ENCODE measurements at places on chromosomes 13 and 19.

DNA sequence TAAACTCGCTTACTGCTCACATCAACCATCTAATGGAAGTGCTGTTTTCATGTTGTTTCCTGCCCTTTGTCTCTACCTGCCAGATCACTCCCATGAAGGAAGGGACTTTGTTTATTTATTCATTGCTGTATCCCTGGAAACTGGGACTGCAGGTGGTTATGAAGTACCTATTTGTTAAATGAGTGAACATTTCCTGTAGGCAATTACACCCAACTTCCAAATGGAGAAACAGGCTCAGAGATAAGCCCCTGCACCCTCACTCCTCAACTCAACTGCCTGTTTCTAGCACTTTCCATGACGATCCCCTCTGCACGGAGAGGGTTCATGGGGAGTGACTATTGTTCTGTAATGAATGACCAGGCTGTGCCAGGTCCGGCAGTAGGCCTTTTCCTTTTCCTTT is 1.9 kb upstream of the SELENOW start:
- DNase-seq, result no peak

GRCh38 chr19:4388337-4389063 is 11.8 kb downstream of the SH3GL1 start:
- DNase-seq, result no peak

DNA sequence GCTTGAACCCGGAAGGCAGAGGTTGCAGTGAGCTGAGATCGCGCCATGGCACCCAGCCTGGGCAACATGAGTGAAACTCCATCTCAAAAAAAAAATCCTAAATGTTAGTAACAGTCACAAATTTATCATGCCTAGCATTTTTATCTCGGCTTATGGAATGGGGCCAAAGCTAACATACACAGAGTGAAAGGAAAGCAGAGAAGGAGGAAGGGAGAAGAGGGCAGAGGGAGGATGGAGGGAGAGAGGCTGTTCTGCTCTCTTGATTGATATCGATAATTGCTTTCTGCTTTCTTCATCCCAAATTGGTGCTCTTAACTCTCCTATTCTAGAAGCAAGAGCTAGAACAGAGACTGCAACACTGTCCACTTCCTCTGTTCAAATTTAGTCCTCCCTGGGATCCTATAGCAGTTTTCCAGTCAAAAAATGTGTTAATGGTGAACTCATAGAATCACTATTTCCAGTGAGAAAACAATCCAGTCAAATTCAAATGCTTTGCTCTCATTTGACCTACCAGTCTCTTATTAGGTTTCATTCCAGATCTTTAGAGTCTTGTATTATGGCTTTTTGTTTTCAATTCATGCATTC is 15.8 kb upstream of the TUBGCP3 start:
- no peak for DNase-seq

- no peak for DNase-seq
Observed at GRCh38 chr13:47463726-47464125, 537.3 kb downstream of the SUCLA2 start.

DNA sequence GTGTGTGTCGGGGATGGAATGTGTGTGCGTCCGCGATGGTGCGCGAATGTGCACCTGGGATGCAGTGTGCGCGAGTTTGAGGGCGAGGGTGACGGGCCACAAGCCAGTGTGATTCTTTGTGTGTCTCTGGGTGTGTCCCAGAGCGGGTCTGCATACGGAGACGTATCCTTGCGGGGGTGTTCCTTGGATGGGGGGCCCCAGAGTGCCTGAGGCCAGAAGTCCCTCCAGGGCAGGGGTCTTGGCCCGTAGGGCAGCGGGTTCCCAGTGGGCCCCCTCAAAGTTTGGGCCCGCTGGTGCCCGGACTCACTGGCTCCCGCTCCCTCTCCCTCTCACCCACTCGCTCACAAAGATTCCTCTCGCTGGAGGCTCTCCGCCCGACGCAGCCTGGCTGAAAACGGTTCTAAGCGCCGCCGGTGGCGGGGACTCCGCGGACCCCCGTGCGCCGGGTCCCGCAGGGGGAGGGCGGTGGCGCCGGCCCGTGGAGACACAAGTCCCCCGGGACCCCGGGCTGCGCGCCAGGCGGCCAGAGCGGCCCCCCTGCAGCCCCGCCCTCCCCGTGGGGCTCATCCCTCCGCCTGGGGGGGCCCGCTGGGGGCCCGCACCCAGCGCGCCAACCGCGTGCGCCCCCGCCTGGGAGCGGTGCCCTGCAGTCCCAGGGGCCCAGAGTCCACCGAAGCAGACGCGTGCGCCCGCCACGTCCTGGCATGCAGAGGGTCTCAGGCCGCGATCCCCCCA is 886 bp downstream of the CRLF1 start:
- peak; percentile 33 for DNase-seq

DNA sequence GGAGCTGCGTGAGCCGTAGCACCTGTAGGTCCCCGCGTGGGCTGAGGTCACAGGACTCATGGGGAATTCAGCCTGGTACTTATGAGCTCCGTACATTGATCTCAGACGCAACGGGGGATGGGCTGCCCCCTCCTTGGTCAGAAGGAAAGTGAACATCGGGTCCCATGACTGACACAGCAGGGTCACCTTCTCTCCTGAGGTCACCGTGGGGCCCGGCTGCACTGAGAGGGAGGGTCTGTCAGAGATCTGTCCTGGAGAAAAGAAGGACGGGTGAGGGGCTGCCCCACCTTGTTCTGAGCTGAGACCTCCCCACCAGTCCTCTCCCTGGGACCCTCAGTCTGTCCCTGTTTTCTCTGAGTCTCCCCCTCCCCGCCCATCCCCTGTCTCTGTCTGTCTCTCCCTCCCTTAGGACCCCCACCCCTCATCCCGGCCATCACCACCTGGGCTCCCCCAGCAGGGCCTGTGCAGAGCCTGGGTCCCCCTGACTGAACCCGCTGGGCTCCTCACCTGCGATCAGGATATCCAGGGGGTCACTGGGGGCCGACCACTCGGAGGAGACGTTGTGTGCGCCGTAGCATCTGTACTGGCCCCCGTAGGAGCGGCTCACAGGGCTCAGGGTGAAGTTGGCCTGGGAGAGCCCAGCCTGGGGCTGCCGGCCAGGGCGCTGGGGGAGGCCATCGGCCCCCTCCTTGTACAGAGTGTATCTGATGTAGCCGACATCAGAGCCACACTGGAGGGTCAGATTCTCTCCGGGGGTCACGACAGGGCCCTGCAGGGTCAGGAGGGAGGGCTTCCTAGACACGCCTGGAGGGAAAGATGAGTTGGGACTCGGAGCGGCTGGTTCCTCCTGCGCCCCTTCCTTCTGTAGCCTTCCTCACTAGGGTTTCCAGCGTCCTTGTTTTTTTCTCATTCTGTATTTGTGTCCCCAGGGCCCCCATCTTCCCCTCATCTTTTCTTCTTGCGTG is 1.8 kb downstream of the LILRA4 start:
- no peak for DNase-seq

DNA sequence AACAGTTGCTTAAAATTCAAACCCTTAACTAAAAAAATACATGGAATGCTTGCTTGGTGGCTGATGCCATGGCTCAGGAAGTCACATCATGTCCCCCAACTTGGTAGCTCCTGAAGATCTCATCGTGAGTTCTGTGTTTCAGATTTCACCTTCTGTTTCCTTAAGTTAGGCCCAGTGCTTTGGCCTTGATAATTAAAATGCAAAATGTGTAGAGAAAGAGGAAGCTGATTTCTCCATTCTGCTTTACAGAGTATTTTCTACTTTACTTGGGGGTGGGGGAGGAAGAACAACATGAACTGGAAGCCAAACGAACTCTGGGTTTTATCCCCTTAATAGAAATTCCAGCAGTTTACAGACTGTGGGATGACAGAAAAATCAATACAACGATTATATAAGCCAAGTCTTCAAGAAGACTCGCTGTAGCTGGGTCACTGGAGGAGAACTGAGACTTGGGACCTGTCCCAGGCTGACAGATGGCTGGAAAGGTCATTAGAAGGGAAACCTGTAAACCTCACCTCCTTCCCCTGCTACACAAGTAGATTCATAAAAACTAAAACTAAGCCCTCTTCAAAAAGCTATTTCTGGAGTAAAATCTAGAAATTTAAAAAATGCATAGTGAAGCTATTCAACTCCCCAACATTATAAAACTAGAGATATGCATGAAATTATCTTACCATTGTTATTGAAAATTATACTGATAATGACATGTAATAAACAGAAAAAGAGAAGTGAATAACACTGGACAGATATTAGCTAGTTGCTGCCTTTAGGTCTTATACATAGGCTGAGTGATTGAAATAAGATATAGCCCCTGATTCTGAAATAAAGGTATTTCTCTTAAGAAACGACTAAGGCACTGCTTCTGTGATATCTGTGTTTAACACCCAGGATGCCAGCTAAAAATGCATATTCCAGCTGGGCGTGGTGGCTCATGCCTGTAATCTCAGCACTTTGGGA is 22.1 kb upstream of the GGACT start:
- DNase-seq, result no peak

- no peak for DNase-seq
Observed at GRCh38 chr19:1182068-1182467, 8.0 kb upstream of the SBNO2 start.

- DNase-seq, result no peak
Observed at GRCh38 chr19:33407716-33408115, 34.2 kb downstream of the CEBPG start.

DNA sequence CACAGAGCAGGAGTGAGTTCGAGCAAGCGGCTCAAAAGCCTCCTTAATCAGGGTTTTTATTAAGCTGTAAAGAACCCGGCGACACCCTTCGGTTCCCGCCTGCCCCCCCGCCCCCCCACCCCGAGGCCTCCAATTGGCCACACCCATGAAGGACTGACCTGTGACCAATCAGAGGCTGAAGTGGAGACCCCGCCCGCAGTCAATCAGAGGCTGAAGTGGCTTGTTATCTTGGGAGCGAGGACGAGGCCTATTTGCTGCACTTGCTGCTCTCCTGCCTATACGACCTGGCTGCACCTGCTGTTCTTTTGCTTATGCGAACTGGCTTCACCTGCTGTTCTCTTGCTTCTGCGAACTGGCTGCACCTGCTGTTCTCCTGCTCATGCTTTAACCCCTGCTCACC is 844.9 kb downstream of the OLFM4 start:
- no peak for DNase-seq

DNA sequence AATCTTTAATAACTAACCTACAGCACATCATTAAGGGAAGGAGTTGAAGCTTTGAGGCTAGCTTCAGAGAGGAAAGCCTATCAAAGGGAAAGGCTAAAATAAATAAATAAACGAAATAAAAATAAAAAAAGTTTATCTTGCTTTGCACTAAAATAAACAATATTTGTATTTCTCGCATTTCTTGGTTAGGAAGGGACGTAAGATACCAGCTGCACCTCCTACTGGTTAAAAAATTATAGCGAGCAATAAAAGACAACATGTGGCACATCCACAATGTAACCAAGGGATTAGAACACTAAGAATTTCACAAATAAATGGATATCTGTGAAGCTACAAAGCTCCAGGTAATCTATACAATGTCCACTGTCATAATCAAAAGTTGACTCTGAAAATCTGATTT is 194.5 kb downstream of the DACH1 start:
- DNase-seq, result no peak

- no peak for DNase-seq
Observed at GRCh38 chr13:77429320-77430142, 102.6 kb upstream of the MYCBP2 start.

GRCh38 chr13:77811381-77811780 is 107.2 kb downstream of the EDNRB start:
- no peak for DNase-seq

DNA sequence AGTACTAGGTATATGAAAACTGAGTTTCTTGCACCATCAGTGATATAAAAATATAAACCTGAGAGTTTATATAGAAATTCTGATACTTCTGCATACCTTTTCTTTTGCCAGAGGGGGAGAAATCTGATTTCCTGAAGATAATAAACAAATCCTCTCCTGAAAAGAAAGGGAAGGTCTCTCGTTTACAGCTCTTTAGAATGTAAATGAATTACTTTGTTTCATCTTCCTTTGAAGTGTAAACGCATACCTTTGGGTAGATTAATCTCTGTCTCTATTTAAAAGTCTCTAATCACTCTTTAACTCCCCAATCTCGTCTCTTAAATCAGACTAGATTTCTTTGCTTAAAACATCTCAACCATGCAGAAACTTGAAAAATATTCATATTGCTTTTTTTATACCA is 1092.9 kb downstream of the SLITRK5 start:
- DNase-seq, result no peak

- DNase-seq, result no peak
Observed at GRCh38 chr13:105514401-105514800, 1021.1 kb downstream of the EFNB2 start.

GRCh38 chr13:42969565-42970172 is 22.4 kb downstream of the EPSTI1 start:
- DNase-seq, result peak; percentile 77

GRCh38 chr13:102710261-102710679 is 15.4 kb upstream of the METTL21C start:
- no peak for DNase-seq

GRCh38 chr13:92547266-92547665 is 679.3 kb upstream of the GPC6 start:
- no peak for DNase-seq

DNA sequence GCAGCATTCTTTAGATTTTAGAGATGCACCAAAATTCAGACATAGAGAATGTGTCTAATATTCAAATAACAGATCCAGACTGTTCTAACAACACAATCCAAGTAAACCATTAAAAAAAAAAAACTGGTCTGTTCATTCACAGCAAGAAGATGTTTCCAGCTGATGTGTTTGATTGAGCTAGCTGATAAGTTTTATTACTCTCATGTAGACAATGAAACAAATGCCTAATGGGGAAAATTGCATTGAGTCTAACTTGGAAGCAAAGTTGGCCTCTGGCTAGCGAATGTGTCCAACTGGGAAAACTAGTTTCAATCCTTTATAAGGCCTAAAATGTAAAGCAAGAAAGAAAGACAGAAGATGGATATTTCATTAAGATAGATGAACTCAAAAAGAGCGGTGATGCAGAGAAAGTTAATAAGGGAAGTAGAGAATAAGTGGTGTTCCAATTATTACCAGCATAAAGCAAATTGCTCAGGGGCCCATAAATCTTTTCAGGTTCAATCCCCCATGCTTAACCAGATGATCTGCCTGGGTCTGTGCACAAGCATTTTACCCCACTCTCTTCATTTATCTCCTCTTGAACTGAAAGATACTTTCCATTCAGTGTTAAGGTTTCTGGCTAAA is 54.2 kb downstream of the PCDH9 start:
- no peak for DNase-seq

- peak; percentile 66 for DNase-seq
Observed at GRCh38 chr19:40191836-40192646, 815 bp downstream of the MAP3K10 start.

DNA sequence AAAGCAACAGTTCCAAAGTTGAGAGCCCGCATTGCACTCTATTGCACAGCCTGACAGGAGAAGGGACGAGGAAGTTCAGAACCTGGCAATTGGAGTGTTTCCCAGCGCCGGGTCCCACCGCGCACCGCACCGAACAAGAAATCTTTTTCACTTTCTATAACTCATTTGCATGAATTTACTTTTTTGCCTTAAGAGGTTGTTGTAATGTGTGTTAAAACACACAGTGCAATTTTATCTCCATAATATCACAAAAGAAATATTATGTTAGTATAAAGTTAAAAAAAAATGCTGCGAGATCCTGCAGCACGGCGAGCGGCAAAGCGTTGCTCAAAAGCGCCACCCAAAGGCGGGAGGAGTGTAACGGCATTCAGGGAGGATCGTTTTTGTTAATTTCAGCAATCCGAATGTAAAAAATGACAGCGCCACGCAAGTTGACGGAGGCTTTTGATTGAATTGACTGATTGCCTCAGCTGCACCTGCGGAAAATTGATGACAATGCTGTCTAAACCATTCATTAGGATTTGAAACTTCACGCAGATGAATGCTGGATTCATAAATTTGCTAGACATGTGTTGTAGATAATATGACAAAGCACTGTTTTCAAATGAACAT is 303.6 kb upstream of the ZNF507 start:
- DNase-seq, result peak; percentile 54

GRCh38 chr13:42048684-42049453 is 421 bp downstream of the DGKH start:
- peak; percentile 95 for DNase-seq

Measured in AG08396 (cell line).